Adipocyte (in vitro differentiated cells): ENCODE measurements at places on chromosomes 3 and 15.

DNA sequence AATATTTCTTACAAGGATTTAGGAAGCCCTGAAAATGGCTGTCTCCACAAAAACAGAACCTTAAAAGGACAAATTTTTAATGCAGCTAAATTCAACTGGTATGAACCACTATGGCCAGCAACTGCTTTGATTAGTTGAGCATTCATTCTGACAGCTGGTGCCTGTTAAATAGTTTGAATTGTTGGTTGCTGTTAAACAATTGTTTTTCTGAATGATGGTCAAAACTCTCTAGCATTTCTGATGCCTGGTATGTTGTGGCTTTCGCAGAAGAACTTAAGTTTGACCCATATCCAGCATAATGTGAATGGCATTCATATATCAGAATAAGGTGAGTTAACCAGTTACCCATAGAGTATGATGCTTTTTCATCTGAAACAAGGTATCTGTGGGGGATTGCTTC, 138.4 kb downstream of the MEIS2 start:
- peak; percentile 23 for DNase-seq

DNA sequence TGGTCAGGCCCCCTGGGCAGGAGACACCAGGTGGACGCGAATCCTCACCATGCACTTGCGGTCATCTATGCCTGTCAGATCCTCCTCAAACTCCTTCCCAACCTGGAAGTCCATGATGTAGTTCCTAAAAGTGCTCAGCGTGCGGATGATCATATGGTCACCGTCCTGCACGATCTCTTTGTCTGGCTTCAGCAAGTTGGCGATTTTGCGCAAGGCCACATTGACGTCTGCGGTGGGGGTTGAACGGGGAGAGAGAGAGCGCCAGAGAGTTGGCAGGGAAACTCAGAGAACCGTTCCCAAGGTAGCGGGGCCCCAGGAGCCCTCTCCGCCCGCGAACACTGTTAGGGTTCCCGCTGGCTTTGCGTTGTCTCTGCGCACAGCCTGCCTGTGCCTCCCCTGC, 809 bp downstream of the RBP1 start:
- DNase-seq: no peak

DNA sequence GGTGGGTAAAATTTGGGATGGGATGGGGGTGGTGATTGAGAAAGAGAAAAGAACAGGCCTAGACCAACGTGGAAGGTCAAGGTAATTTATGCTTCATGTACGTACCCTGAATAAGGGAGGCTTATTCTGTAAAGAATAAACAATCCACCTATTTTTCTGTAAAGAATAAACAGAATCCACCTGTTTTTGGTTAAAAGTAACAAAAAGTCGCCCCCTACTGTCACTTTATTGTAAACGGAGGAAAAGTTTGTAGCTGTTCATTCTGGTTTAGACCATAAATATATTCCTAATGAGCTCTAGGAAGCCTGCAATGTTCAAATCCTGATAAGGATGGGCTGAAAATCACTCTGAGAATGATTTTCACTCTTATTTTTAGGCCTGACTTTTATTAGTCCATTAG, 23.5 kb upstream of the SQOR start:
- peak; percentile 64 for DNase-seq

GRCh38 chr15:62631076-62631724, 411.3 kb upstream of the TPM1 start:
- DNase-seq: no peak

GRCh38 chr3:178513546-178514380, 22.5 kb upstream of the KCNMB2 start:
- DNase-seq: peak; percentile 72

DNA sequence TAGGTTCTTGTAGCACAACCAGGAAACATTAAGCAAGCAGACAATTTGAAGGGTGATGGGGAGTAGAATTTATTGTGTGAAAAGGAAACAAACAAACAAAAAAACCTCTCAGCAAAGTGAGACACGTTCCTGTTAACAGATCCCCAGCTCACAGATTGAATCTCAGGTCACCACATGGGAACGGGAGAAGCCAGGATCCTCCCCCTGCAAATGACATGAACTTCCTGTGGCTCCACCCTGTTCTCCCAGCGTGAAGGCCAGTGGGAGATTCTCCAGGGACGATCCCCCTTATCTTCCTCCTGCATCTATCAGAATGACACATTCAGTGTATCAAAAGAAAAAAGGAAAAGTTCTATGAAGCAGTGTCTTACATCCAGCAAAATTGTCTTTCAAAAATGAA, 1488.1 kb downstream of the OTOL1 start:
- no peak for DNase-seq

GRCh38 chr3:126699011-126699410, 5.0 kb upstream of the CHCHD6 start:
- DNase-seq: no peak

DNA sequence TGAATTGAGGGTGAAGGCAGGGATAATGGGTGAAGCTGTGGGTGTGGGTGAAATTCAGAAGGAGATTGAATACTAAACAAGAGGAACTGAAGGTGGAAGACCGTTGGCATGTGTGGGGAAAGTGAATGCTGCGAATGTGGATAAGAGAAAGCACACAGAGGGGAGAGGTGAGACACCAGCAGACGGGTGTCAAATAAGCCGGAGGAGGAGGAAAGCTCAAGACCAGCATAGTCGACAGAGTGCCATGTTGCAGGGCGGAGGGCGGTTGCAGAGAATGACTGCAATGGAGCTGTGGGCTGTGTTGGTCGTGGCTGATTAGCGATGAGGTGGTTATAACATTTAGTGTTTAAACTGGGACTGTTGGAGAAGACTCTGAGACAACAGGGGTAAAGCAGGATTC, 16.4 kb upstream of the HCN4 start:
- no peak for DNase-seq

DNA sequence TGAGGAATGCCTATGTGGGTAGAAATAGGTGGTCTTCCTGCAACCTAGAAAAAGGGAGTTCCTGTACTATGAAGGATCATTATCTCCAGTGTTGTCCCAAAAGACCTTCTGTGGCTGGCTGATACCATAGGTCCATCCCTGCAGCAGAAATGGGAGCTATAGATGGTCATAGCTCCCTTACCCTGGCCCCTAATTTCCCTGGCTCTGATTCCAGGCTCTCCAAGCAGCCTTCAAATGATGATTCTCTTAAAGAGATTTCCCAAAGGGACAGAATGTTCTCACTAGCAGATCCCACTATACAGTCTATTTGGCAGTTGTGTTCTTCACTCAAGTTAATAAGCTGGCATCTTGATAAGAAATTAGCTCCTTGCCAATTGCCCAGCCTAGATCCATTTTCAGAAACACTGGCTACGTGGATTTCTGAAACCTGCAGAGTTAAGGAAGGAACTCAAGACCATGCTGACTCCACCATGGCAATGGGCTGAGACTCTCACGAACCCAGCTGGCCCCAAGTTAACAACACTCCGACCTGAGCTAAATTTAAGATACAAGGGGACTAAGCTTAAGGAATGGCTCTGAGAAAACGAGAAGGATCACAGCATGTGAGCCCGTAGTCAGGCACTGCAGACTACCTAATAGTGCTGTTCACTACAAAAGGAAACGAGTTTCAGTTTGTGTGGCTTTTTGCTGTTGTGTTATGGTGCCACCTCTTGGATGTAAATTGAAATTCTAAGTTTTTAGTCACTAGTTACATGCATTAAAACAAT, 11.4 kb downstream of the C15orf40 start:
- peak; percentile 69 for DNase-seq

- DNase-seq: no peak
These were observed 228.1 kb downstream of the CPNE4 start for GRCh38 chr3:131806736-131807135.

GRCh38 chr15:100997442-100997841, 78.3 kb downstream of the LRRK1 start:
- peak; percentile 64 for DNase-seq

DNA sequence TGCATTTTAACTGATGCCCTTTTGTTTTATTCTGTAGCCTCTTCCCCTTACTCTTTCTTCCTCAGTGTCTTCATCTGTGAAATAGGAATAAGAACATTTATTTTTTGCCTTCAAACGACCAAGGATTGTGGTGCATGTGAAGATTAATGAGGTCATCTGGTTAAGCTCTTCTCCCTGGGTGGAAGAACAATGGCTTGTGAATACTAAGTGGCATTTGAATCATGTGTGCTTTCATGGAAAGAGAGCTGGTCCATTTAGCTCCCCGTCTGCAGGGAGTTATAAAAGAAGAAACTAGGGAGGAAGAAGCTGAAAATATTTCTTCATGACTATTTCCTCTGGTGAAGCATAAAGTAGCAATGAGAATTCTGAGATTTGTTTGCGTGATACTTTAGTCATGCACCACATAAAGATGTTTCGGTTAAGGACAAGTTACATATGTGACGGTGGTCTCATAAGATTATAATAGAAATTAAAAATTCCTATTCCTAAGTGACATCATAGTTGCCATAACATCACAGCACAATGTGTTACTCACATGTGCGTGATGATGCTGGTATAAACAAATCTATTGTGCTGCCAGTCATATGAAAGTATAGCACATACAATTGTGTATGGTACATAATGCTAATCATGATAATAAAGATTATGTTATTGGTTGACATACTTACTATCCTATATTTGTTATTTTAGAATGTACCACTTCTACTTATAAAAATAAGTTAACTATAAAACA, 374.3 kb downstream of the RBMS3 start:
- no peak for DNase-seq

- DNase-seq: no peak
These were observed 4.4 kb upstream of the ACAP2 start for GRCh38 chr3:195447201-195447600.

DNA sequence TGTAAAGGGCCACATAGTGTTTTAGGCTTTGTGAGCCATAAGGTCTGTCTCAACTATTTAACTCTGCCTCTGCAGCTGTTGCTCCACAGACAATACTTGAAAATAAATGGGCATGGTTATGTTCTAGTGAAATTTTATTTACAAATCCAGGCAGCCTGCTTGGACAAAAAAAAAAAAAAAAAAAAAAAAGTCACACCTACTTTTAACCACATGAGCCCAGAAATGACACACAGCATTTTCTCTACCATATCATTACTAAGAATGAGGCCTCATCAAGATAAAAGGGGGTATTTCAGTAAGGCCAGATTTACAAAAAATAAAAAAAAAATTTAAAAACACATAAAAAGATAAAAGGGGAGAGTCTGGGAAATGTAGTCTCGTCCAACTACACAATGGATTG, 1.7 kb upstream of the NGLY1 start:
- no peak for DNase-seq

DNA sequence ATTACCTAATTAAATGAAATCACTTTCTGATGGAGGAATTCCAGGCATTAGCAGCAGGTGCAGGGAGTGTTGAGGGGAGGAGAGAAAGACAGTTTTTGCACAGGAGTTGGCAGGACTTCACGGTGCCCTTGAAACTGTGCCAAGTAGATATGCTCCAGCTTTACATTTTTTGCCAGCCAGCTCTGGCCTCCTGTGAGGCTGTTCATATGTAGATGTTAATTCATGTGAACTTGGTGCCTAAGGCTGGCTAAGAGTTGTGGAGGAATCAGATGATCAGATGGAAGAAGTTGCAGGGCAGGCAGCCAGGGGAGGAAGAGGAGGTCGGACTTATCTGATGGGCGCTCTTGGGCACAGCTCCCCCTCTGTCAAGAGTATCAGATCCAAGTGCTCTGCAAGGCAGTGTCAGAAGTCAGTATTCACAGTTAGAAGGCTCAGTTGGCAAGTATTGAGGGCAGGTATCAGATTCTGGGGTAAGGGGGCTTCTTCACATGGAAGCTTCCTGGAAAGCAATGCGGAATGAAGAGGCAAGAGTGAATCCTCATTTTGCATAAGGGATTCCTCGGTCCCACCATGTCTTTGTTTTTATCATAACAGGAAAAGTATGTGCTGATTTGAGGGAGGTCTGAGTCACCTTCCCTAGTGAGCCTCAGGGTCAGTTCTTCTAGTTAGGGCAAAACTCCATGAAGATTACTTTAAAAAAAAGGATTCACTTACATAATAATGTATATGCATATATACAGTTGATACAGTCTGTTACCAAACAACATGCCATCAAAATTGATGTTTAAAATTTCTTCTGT, 172.6 kb upstream of the UMPS start:
- peak; percentile 52 for DNase-seq

- no peak for DNase-seq
These were observed 88.5 kb upstream of the ABHD17C start for GRCh38 chr15:80606511-80607071.

DNA sequence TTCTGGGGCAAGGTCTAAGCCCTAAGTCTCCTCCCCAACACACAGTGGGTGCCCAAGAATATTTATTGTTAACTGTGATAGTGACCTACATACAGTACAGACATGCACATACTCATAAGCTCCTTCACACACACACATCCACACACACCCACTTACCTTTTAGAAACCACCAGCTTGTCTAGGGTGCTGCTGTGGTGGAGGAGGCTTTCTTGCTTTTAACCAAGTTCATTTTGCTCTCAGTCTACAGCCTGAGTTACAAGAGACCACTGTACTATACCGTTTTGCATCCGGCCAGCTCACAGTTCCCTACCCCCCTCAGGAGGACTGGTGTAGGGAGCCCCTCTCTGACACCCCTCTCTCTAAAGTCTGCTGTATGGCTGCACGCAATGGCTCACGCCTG, 16.7 kb downstream of the DAPK2 start:
- no peak for DNase-seq

DNA sequence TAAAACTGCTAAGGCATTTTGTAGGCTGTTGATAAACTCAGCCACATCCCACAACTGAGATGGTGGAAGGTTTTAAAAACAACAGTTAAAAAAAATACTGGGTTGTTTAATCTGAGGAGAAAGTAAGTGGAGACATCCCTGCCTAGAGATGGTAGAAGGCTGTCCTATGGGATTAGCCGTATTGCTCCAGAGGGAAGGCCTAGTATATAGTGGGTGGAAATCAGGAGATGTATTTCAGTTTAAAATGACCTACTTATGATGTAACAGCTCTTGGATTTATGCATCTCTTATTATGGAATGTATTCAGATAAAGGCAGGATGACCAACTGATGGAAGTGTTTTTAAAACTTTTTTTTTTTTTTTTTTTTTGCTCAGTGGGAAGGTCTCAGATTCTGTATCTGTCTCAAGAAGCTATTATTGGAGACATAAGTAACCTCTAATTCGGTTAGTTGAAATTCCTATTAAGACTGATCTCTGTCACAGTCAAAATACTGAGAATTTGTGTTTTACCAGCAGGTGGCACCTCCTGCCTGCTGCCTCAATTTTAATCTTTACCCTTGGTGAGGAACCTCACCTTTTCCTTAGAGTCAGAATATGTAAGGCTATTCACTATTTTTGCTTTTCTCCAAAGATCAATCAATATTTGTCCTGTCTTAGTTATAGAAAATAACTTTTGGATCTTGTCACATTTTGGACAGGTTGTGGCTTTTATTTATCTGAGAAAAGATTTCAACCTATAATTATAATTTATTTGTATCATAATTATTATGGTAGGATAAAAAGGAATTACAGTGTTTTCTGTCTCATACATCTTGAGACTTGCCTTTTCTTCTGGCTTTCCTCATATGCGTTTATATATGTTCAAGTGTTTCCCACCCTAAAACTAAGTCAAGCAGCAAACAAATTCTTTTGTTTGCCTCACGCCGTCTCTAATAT, 63.0 kb downstream of the VPS8 start:
- DNase-seq: peak; percentile 59

- no peak for DNase-seq
These were observed 67.3 kb upstream of the TRIM42 start for GRCh38 chr3:140610544-140610943.
